ENCODE measurements at places on chromosomes 1 and 21.

DNA sequence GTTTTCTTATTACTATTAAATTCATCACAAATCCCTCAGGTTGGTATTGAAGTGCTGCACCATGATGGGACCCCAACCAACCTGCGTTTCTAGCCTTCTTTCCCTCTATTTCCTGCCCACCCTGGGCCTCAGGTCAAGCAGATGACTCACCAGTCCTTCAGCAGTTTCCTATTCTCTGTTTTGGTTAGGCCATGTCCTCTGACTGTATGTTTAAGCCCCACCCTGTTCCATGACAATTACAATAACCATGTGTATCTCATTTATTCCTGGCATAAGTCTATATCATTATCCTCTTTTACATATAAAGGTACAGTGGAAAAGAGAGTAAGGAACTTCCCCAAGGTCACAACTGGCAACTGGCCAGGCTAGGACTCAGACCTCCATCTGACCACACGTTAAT lies 5.3 kb upstream of the FAM78B start:
- DNase-seq, result no peak

GRCh38 chr21:29360799-29361765 lies 62.4 kb downstream of the BACH1 start:
- no peak for DNase-seq

DNA sequence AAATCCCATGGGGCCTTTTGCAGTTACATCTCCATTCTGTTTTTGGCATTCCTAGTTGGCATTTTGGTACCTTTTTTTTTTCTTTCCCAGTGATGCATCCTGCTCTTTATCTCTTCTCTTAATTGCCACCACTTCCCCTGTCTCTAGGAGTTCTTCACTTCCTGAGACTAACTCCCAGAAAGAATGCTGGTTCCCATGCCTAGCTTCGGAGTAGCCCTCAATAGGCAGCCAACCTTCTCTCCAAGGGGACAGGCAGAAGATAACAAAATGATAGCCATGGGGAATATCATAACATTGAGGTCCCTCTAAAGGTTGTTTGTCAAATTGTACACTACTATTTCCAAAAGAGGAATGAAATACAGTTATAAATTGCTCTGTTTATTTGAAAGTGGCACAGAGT lies 150.6 kb upstream of the UBE2U start:
- no peak for DNase-seq

DNA sequence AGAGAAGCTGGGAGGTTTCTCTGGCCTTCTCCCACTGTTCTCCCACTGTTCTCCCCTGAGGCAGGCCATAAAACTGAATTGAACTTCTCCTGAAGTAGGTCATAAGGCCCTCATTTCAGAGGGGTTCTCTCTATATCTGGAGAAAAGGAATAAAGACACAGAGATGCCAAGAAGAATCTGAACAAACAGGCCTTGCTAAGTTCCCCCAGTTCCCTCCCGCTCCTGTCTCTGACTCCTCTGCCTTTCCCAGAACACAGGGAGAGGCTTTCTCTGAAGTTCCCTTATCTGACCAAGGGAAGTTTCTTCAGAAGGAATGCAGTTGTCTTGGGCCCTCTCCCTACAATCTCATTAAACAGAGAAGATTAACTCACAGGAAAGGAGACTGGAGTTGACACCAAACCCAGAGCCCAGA lies 83.4 kb downstream of the SLC16A1 start:
- no peak for DNase-seq

- no peak for DNase-seq
Measured at GRCh38 chr1:15852828-15853302, 5.4 kb downstream of the SPEN start.

DNA sequence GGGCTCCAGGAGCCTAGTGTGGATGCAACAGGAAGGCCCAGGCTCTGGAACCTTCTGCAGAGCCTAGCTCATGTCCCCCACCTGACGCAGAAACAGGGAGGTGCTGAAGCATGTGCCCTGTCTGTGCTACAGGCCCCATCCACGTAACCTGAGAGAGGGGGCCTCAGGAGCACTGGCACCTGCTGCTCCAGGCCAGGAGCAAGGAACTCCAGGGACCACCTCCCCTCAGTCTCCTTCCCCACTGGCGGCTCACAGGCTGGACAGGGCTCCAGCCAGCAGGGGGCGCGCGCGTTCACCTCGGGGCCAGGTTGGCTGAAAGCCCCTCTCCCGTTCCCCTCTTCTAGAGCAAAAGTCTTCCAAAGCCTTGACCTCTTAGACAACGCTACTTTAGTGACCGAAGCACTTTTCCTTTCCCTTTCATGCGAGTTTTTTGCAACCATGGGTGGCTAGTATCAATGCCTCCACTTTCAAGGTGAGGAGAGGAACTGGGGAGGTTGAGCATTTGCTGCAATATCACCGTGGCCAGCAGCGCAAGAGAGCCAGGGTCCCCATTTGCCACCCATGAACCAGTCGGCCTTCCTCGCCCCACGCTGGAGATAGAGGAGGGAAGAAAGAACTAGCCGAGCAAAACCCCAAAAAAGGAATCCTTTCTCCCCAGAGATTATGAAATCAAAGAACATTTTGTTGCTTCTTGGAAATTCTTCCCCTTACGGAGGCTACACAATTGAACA lies 52.4 kb upstream of the GPR157 start:
- peak; percentile 87 for DNase-seq

DNA sequence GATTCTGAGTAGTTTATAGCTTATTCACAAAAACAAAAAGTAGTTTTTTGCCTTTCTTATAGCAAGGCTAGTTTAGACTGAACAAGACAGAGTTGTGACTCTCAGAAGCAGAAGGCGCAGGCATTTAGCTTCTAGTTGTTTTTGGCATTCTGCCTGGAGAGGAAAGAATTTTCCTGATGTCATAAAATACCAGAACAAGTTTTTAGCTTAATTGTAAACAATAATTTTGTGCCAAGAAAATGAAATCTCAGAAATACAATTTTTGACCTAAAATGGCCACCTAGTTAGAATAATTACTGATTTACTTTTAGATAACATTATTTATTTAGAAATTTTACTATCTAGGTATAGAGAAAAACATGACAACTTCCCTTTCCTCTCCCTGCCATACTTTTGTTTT lies 1.0 kb downstream of the DNAJB4 start:
- DNase-seq, result no peak

- no peak for DNase-seq
Measured at GRCh38 chr1:159889821-159890252, 10.1 kb downstream of the CFAP45 start.

- no peak for DNase-seq
Measured at GRCh38 chr1:45945426-45945825, 142.0 kb downstream of the MAST2 start.

DNA sequence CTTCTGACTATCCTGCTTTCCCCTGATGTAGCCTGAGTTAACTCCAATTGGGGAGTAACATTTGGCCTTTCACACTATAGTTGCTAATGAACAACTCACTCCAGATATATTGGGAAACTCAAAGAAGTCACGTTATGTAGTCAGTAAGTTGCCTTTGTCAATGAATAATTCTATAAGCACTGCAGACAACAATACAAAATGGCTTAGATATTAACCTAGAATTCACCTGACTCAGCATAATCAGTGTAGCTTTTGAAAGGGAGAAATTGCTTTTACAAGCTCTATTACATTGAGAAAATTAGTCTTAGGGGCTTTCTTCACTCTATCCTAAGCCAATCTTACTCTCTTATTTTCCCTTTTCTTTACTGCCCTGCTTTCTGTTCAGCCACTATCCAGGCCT lies 303.5 kb upstream of the NR5A2 start:
- DNase-seq, result no peak

GRCh38 chr1:109136766-109137165 lies 22.9 kb downstream of the ELAPOR1 start:
- DNase-seq, result no peak

DNA sequence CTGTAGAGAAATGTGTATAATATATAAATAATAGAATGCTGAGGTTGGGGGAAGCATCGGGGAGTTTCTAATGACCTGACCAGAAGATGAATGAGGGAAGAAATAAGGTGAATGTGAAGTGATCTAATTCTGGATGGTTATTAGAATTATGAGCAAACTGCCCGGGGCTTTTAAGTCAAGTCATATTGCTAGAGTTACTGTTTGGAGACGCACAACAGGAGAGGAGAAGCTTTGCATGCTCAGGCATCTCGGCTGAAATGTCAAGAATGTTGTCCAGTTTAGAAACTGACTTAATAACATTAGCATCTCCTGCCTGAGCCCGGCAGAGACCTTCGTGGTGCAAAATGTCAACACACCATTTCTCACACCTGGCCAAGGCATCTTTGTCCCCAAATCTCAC lies 119.1 kb downstream of the RRAGC start:
- DNase-seq, result no peak

DNA sequence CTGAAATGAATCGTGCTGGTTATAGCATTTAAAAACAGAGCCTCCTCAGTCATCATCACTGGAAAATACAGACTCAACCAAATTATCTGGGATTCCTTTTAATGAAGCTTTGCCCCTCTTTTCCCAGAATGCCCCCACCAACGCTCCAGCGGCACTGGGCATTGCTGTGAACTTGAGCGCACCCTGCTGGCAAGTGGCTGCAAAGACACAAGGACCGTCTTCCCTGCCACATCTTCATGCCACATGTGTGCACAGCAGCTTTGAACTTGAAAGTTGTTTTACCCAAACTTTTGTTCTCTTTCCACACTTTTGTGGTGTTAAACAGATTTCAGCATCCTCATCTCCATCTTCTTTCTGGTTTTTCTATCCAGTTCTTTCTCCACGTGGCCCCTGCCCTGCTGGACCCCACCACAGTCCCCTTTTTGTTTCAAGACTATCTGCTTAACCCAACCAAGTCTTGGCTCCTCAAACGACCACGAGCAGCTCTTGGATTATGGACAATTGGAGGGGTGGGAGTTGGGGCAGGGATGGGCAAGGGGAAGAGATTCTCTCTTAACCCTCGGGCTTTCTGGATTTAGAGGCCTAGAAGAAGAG lies 12.8 kb upstream of the LMX1A start:
- DNase-seq, result peak; percentile 76

DNA sequence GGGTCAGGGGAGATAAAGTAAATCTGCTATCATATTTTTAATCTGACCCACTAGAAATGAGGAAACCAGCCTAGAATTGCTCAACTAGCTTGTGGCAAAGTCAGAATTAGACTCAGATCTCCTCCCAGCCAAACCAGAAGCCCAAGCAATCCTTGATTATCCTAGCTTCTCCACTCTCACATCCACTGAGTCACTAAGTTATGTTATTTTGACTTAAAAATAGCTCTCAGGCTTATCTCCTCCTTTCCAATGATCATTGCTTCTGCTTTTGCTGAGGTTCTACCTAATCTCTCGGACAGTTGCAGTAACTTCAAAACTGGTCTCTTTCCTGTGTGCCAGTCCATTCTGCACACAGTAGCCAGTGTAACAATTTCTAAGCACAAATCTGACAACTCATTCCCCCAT lies 22.9 kb downstream of the OVAAL start:
- no peak for DNase-seq

GRCh38 chr1:203995228-203995627 lies 77.7 kb upstream of the SOX13 start:
- DNase-seq, result no peak

DNA sequence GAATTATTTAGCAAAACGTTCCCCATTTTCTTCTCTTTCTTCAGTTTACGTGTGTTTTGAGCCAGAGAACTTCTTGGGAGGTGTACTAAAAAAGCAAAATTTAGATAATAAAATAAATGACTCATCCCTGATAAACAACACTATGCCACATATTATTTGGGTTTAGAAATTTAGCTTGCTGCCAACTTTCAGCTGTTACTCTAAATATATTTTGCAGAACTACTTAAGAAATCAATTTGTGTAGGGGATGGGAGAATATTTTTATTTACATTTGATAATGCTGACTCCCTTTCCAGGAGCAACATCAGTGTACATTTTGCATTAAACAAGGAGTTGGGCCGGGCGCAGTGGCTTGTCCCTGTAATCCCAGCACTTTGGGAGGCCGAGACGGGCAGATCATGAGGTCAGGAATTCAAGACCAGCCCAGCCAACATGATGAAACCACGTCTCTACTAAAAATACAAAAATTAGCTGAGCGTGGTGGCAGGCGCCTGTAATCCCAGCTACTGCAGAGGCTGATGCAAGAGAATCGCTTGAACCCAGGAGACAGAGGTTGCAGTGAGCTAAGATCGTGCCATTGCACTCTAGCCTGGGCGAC lies 151.4 kb upstream of the ZRANB2 start:
- DNase-seq, result no peak

DNA sequence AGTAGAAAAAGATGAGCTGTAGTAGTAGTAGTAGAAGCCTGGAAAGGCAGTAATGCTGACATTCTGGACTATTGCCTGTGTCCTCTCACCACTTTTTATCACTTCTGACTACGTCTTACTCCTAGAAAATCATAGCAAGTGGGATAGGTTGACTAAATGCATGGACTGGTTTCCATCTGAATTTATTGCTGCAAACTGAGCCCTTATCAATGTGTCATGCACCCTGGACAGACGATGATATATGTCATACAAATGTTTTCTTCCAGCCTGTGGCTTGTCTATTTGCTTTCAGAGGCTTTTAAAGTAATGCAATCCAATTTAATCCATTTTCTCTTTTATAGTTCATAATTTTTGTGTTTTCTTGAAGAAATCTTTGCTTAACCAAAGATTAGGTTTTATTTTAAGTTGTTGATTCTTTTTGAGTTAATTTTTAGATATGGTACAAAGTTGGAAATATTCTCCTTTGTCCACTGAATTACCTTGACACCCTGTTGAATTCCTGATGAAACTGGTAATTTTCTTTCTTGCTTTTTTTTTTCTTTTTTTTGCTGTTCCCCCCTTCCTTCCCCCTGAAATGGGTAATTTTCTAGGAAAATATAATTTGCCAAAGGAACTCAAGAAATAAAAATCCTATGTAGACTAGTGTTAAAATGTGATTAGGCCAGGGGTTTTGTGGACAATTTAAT lies 47.1 kb downstream of the PHACTR4 start:
- DNase-seq, result no peak

GRCh38 chr1:50369830-50370229 lies 53.4 kb downstream of the DMRTA2 start:
- peak; percentile 36 for DNase-seq

GRCh38 chr1:245153552-245154428 lies 995 bp upstream of the KIF26B start:
- peak; percentile 35 for DNase-seq

DNA sequence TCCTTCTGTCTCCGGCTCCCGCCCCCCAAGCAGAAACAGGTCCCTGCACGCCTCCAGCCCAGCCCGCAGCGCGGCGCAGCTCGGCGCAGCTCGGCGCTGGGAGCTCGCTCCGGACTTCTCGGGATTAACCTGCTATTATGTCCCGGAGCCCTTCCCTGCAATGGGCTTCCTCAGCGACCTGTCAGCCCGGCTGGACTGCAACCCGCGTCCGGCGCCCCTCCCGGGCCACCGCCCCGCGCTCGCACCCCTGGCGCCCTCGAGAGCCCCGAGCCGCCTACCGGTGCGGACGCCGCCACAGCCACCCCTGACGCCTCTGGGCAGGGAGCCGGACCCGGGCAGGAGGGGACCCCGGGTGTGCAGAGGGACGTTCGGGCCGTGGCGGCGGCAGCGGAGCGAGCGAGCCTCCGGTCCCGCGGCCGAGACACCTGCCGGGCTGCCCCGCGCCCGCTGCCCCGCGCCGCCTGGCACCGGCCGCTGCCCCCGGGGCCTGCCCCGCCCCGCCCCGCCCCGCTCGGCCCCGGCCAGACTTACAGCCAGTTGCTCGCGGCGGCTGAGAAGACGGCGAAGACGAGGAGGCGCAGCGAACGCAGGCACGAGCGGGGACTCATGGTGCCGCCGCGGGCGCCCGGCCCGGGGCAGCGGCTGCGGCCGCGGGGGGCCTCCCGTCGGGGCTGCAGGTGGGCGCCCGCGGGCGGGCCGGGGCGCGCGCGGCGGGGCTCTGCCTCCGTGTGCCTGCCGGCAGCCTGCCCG lies 407 bp downstream of the WNT4 start:
- DNase-seq, result peak; percentile 72

All from iPS-NIHi11 (cell line).